ENCODE measurements at places on chromosomes 4 and X.

GRCh38 chrX:56833626-56834025 lies 104.6 kb downstream of the NBDY start:
- DNase-seq: no peak

GRCh38 chr4:44368413-44369167 lies 80.0 kb downstream of the KCTD8 start:
- no peak for DNase-seq

DNA sequence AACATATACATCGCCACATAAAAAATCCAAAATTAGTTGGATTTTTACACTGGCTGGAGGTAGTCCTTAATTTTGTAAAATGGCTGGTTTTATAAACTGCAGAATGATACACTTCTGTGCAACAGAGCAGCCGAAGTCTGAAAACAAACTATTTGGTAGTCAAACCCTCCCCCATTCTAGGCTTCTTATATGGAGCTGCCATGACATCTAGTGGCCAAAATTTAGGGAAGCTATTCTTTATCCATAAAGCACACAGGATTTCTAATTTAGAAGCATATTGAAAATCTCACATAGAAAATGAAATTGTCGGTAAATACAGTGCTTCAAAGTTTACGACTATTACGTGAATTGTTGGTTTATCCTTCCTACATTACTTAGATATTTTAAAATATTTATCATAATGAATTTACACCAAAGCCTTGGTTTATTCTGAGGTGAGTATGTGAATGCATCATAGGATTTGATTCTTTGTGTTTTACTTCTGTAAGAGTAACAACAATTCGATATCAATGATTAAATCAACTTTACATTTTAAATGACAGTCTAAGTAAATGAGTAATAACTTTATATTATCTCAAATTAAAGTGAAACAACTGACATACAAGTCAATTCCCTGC lies 113.4 kb upstream of the FAM241A start:
- no peak for DNase-seq

DNA sequence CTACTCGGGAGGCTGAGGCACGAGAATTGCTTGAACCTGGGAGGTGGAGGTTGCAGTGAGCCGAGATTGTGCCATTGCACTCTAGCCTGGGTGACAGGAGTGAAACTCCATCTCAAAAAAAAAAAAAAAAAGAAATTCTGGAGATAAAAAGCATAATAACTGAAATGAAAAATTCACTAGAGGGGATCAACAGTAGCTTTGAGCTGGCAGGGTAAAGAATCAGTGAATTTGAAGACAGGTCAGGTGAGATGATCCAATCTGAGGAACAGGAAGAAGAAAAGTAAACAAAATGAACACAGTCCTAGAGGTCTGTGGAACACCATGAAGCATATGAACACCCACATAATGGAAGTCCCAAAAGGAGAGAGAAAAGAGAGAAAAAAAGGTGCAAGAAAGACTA lies 15.0 kb downstream of the TIMP1 start:
- no peak for DNase-seq

DNA sequence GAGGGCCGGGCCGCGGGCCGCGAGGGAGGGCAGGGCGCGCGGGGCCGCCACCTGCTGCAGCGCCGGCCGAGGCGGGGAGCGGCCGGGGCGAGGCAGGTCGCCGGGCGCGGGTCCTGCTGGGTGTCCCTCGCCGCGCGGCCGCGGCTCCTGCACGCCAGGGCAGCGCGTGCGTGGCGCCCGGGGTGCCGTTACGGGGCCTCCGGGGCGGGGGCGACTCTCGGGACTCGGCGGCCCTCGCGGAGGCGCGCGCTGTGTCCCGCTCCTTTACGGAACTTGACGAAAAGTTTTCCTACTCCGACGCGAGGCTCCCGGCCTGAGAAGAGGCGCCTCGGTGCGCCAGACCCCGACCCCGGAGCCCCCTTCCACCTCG lies 329 bp downstream of the TBC1D14 start:
- DNase-seq: no peak

DNA sequence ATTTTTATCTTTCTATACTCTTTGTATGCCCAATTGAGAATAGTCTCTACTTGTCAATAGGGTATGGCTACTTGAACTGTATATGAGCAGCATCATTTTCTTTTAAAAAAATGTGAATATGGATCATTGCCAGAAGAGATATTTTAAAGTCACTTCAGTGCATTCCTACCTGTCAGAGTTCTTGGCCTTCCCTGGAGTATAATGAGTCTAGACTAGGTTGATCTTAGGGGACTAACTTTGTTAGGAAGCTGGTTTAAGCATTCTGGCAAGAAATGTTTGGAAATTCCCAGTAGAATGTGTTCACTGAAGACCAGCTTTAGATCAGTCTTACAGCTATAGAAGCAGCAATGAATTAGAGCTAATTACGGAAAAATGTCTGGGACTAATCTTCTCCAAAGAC lies 178.2 kb downstream of the FAT4 start:
- DNase-seq: no peak

DNA sequence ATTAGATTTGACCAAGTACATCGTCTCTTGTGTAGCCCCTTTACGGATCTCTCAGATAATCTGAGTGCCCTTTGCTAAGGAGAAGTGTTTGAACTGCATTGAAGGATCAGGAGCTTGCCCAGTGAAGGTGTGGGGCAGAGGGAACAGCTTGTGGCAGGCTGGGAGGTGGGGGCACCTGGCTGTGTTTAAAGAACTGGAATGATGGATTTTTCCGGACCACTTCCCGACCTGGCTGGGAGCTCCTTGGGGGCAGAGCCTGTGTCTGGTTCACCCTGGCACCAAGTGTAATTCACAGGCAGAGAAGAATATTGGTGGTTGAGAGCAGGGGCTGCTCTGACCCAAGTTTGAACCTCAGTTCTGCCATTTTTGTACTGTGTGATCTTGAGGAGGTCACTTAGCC lies 18.5 kb downstream of the TBC1D14 start:
- no peak for DNase-seq

DNA sequence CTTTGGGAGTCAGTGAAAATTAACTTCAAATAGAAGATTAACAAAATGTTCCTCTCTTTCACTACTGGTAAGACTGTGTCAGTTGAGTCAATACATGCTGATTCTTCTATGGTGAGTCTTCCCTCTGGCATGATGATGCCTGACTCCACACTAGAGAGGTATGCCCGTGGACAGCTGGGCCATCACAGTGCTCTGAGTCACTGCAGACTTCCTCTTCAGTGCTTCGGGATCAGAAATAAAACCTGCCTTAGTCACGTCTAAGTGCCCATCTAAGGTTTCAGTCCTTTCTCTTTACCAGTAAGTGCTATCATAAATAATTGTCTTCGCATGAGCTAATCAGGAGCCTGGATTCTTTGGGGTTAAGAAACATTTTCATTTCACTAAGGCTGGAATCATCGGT lies 1.6 kb upstream of the ASB5 start:
- DNase-seq: no peak

- no peak for DNase-seq
These were observed 24.4 kb upstream of the ZNF718 start for GRCh38 chr4:99863-100262.

GRCh38 chrX:2631743-2632532 lies 59.2 kb upstream of the CD99 start:
- no peak for DNase-seq

DNA sequence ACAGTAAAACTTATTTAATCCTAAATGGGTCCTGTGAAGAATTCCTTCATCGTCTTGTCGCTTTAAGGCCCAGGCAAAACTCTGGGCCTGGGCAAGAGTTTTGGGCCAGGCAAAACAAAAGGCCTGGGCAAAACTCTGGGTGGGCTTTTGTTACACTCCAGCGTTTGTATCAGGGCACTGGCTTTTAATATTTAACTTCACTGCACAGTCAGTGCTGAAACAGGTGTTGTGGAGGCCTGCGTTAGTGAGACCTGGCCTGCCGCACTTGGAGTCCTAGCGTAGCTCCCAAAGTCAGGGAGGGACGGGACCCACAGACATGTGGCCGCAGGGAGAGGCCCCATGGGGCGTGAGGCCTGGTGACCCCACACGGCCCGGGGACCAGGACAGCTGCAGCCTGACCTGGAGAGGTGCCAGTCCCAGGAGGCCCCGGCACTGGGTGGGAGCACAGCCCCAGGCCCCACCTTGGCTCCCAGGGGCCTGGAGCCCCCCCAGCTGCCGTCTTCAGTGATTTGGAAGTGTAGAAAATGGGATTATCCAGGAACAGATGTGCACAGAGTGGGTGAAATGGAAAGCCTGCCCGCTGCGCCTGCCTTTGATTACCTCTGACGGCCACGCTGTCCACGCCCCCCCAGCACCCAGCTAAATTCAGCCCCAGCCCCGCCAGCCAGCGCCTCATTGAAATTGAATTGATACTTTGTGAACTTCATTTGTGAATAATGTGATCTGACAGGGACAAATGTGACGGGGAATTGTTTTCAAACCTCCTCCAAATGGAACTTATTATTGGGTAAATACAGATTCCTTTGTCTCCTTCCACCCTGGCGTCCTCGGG lies 132.9 kb upstream of the NKX1-1 start:
- no peak for DNase-seq
